Lower lobe of right lung (tissue), 2 donors: ENCODE measurements at places on chromosomes 16 and 17. TPM values are rescaled to one million over a fixed set of nuclear protein-coding genes. Genes with fewer than 3 reads are reported as not detected.

DNA sequence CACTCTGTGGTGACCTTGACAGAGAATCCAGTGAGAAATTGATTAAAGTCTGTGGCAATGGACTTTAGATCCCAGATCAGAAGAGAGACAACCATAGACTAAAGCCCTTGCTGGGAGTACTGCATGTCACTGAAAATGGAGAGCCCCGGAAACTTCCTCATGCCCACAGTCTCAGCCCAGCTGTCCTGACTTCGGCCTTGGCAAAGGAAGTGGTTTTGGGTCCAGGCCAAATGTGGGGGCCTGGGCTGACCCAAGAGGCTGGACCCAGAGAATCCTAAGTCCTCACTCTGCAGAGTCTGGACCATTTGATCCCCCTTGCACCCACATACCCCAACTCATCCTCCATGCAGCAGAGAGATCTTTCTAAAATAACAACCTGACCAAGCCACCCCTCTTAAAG, 4.7 kb upstream of the BEAN1 start:
- no peaks in the 10 kb centered on the region for H3K36me3 ChIP-seq
- no peak overlapping the region for H3K27ac ChIP-seq
- H3K4me1 ChIP-seq: peaks cover 8% of the 10 kb centered on the region

- H3K27ac ChIP-seq: no peak overlapping the region
- H3K27me3 ChIP-seq: no peaks in the 10 kb centered on the region
- no peak for DNase-seq
Observed at GRCh38 chr16:71707199-71707598, 17.3 kb downstream of the PHLPP2 start.

The CIBAR2 gene
- 12.8 TPM for total RNA-seq

DNA sequence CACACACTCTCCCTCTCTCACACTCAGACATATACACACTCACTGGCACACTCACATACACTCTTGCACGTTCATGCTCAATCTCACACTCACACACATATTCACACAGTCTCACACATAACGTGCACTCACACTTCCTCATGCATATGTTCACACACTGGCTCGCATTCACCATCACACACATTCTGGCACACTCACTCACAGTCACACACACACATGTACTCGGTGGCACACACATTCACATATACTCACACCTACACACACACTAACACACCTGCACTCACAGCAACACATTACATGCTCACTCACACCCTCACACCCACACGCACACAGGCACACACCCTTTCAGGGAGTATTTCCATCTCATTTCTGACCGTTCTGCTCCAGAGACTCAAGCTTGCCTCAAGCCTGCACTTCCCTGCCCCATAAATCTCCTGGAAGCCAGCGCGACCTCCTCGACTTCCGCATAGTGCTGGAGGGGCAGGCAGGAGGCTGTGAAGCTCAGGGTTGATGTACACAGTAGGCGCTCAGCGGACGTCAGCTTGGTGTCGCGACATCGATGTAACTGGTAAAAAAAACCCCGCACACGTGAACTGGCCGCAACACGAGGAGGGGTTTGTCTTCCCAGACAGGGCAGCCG, 66.7 kb upstream of the FOXF1 start:
- no peak for DNase-seq
- H3K4me3 ChIP-seq: no peak overlapping the region
- peaks cover 5% of the 10 kb centered on the region for H3K4me1 ChIP-seq

DNA sequence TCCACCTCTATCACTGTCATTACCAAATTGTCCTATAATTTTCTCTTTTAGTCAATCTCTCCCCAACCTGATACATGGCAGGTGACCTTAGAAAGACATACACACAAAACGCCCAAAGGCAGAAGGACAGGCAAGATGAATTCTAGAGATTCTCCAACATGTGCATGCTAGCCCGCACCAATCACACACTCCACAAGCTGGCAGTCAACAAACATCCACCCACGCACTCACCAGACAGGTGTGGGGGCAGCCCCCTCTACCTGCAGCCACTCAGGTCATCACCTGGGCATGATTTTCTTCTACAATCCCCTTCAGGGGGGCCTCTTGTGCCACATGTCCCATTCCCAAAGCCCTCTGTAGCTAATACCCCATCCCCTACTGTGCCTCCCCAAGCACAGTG, 9.5 kb downstream of the MPP2 start:
- H3K4me1 ChIP-seq: peaks cover 14% of the 10 kb centered on the region
- no peak overlapping the region for H3K27ac ChIP-seq
- no peak overlapping the region for H3K4me3 ChIP-seq
- H3K27me3 ChIP-seq: no peaks in the 10 kb centered on the region
- H3K36me3 ChIP-seq: no peaks in the 10 kb centered on the region

DNA sequence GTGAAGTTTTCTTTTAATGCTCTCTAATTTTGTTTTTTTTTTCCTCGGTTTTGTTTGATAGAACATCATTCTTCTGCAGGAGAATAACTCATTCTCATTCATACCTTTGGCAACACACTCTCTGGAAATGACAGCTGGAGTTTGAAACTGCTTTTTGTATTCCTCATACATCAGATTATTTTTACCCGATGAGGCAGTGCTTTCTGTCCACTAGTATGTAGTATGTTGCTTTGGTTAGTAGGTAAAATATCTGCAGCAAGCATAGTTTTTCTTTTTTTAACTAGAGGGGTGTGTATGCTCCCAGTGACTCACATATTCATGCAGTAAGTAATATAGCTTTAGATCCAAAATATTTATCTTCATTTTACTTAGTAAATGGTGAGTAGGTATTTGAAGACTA, 6.4 kb downstream of the PRKCA start:
- H3K27ac ChIP-seq: no peak overlapping the region
- no peak for DNase-seq
- peaks cover 11% of the 10 kb centered on the region for H3K4me1 ChIP-seq
- H3K4me3 ChIP-seq: no peak overlapping the region

- no peak overlapping the region for H3K27ac ChIP-seq
- H3K36me3 ChIP-seq: no peaks in the 10 kb centered on the region
- no peaks in the 10 kb centered on the region for H3K27me3 ChIP-seq
- DNase-seq: no peak
- H3K4me1 ChIP-seq: peaks cover 4% of the 10 kb centered on the region
Observed at GRCh38 chr17:44146375-44147346, 4.9 kb downstream of the HROB start.

The ZACN gene
- total RNA-seq: not detected

- no peak overlapping the region for H3K27ac ChIP-seq
- H3K36me3 ChIP-seq: peaks cover 5% of the 10 kb centered on the region
- H3K4me3 ChIP-seq: no peak overlapping the region
Observed at GRCh38 chr17:2624292-2624731, 30.9 kb downstream of the PAFAH1B1 start.

DNA sequence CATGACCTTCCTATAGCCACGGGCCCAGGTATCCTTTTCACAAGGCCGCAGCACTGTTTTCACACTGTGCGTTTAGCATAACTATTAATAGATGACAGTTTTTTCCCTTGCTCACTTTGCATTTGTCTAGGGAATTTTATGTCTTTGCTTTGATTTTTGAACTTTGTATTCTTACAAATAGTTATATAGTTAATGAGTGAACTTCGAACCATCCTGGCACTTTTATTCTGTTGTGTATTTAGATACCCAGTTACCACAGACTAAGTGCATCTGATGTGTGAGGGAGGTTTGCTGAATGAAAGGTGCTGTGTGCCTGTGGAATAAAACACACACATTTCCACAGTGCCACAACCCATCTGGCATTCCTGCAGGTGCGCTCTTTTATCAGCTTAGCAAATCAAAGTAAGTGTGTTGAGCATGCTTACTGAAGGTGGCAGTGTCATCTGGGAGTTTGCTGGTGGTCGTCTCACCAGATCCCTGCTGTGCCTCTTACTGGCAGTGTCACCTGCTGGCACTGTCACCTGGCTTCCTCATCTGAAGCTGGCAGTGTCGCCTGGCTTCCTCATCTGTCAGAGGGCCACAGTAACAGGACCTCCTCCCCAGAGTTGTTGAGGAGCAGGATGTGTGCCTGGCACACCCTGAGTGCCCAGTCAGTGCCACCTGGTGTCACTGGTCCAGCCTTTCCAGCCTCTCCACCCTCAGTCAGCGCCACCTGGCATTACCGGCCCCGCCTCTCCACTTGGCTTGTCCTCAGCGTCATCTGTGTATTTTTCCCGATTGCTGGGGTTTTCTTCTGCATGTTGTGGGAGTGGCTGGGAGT, 37.6 kb downstream of the USP10 start:
- H3K4me1 ChIP-seq: peaks cover 57% of the 10 kb centered on the region
- no peak overlapping the region for H3K4me3 ChIP-seq
- no peaks in the 10 kb centered on the region for H3K27me3 ChIP-seq

GRCh38 chr17:70067134-70067533, 7.9 kb upstream of the KCNJ16 start:
- no peak for DNase-seq
- no peaks in the 10 kb centered on the region for H3K36me3 ChIP-seq
- H3K27ac ChIP-seq: no peak overlapping the region
- H3K4me1 ChIP-seq: no peaks in the 10 kb centered on the region

The CALB2 gene
- total RNA-seq: 1.6 TPM

The USP31 gene
- total RNA-seq: 13.1 TPM

- DNase-seq: peak; percentile 71
- no peaks in the 10 kb centered on the region for H3K4me1 ChIP-seq
- H3K27me3 ChIP-seq: peaks cover 28% of the 10 kb centered on the region
- H3K4me3 ChIP-seq: peak overlapping the region; percentile 42
Observed at GRCh38 chr16:31568577-31569359, 41.1 kb downstream of the AHSP start.

GRCh38 chr16:72532906-72533410, 361.0 kb upstream of the PMFBP1 start:
- H3K36me3 ChIP-seq: no peaks in the 10 kb centered on the region
- no peak for DNase-seq
- no peaks in the 10 kb centered on the region for H3K4me1 ChIP-seq

DNA sequence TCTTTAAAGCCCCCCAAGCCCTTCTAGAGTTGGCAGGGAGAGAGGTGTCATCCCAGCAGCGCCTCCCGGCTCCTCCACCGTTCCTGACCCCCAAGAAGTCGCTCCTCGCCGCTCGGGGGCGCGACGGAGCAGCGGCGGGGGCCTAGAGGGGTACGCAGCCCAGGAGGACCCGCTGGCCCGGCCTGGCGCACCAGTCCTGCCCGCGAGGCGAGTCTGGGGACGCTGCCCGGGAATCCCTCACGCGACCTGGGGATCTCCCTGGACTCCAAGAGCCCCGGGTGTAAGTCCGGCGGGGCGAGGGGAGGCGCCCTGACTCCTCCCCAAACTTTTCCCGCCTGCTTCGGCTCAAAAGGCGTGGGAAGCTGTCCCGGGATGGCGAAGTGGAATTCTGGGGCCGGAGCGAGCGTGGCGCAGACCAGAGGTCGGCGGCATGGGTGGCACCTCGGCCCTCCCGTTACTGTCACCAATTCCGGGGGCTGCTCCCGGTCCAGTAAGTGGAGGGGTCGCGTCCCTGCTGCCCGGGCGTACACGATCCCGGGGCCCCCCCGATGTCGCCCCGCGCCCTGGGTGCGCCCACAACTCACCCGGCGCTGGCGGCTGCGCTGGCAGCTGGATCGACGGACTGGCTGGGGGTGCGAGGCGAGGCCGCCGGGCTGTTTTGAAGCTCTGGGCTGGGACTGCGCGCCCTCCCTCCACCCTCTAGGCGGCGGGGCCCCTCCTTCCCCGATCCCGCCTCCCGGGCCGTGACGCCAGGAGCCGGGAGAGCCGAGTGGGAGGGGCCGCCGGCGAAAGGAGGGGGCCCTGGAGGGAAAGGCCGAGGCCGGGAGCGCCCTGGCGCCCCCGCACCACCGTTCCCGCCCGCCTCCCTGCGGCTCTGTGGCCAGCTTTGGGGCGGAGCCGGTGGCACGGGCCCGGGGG, at the start of gene EMP2:
Gene EMP2 (minus strand): TSS at position 634 of the 918 bp plus-strand sequence. CDS start 32,981 bp downstream, outside the sequence.
- peak; percentile 87 for DNase-seq
- H3K27me3 ChIP-seq: peaks cover 6% of the 10 kb centered on the region
- peaks cover 8% of the 10 kb centered on the region for H3K36me3 ChIP-seq
- H3K4me1 ChIP-seq: peaks cover 52% of the 10 kb centered on the region
- H3K27ac ChIP-seq: peak within 1 kb of the TSS; percentile 99

DNA sequence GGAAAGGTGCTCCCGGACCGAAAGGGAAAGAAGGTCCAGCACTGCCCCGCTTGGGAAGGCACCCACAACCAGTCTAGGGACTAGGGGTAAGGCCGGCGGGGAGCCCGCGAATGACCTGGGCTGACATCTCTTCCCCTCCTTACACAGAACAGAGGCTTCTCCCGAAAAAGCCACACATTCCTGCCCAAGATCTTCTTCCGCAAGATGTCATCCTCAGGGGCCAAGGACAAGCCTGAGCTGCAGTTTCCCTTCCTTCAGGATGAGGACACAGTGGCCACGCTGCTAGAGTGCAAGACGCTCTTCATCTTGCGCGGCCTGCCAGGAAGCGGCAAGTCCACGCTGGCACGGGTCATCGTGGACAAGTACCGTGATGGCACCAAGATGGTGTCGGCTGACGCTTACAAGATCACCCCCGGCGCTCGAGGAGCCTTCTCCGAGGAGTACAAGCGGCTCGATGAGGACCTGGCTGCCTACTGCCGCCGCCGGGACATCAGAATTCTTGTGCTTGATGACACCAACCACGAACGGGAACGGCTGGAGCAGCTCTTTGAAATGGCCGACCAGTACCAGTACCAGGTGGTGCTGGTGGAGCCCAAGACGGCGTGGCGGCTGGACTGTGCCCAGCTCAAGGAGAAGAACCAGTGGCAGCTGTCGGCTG, 1.5 kb downstream of the CNP start:
- DNase-seq: no peak
- peaks cover 30% of the 10 kb centered on the region for H3K36me3 ChIP-seq
- H3K27me3 ChIP-seq: no peaks in the 10 kb centered on the region
- peak overlapping the region; percentile 86 for H3K27ac ChIP-seq

The ZNF205 gene
- total RNA-seq: 11.9 TPM

- H3K27ac ChIP-seq: peak overlapping the region; percentile 11
- no peak for DNase-seq
- H3K4me3 ChIP-seq: no peak overlapping the region
- H3K27me3 ChIP-seq: no peaks in the 10 kb centered on the region
- H3K4me1 ChIP-seq: peaks cover 36% of the 10 kb centered on the region
Observed at GRCh38 chr16:15972046-15972868, 22.8 kb downstream of the ABCC1 start.

DNA sequence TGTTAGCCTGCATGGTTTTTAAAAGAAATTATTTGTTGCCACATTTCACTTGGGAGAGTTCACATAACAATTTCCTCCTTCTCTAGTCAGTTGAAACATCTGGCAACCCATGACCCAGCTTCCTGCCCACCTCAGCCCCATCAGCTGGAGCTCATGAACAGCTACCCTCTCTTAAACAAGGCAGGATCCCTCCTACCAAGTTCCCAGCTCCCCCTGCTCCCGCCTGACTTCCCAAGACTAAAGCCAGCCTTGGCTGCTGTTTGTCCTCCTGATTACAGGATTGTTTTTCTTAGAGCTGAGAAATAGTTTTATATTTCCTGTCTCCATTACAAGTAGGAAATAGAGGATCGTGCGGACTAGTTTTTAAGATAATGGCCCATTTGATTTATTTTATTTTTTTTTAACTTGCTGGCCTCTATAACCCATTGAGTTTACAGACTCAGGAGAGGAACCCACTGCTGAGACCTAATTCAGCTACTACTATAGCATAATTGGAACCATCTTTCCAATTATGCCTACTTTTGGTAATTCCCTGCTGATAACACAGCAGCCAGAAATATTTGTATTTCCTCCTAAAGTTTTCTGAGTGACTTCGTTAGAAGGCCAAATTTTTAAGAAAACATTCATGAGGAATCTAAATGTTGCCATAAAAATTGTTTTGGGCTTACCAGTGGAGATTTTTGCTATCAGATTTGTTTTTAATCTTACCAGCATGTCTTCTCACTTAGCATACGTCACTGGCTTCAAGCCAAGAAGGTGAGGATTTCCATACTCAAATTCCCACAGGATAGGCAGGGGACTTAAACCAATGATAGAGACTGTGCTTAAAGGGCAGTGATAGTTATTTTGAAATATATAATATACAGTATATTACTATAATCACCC, 90.0 kb downstream of the ELAC2 start:
- H3K36me3 ChIP-seq: no peaks in the 10 kb centered on the region
- H3K27ac ChIP-seq: no peak overlapping the region
- no peaks in the 10 kb centered on the region for H3K27me3 ChIP-seq
- no peaks in the 10 kb centered on the region for H3K4me1 ChIP-seq
